ENCODE measurements at places on chromosomes 4 and X.

DNA sequence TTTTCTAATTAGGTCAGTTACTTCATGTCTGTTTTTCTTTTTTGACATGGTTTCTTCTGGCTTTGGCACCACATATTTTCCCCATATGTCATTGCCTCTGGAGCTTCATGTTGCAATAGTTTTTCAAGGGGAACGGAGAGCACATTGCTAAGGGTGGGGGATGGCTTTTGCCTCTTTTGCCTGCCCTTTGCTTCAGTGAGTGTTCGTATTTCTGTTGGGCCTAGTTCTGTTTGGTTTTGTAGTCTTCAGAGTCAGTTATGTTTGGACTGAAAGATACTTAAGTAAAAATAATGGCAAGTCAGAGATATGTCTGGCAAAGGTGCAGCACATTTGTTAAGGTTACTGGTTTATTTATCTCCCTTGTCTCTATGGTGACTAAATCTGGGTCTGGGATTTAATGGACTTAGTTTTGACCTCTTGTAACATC lies 29.1 kb downstream of the FHL1 start:
- peak; percentile 92 for DNase-seq

DNA sequence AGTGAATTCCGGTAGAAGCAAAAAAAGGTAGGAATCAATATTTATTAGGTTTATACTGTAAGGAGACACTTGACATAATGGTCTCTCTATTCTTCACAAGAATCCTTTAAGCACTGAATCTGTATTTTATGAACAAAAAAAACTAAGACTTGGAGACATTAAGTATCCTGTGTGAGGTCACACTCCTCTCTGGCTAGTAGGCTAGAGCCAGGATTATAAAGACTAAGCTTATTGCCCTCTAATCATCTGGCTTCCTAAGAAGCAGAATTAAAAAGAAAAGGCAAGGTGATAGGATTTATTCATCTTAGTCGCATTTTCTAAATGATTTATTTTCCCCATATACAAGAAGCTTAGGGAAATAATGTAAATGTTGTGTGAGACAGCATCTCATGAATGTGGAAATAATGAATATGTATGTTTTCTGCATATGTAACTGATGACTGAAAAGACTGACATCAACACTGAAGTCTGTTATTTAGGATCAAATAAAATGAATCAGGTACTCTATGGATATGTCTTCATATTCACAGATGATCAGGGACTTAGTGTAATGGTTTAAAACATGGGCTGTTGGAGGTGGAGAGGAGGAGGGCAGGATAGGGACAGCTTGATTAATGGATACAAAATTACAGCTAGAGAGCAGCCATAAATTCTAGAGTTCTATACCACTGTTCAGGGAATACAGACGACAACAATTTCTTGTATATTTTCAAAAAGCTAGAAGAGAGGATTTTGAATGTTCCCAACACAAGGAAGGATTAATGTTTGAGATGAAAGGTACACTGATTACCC lies 30.4 kb upstream of the PRKG2 start:
- DNase-seq = no peak

GRCh38 chrX:156001001-156001666 lies 3.6 kb downstream of the IL9R start:
- no peak for DNase-seq

DNA sequence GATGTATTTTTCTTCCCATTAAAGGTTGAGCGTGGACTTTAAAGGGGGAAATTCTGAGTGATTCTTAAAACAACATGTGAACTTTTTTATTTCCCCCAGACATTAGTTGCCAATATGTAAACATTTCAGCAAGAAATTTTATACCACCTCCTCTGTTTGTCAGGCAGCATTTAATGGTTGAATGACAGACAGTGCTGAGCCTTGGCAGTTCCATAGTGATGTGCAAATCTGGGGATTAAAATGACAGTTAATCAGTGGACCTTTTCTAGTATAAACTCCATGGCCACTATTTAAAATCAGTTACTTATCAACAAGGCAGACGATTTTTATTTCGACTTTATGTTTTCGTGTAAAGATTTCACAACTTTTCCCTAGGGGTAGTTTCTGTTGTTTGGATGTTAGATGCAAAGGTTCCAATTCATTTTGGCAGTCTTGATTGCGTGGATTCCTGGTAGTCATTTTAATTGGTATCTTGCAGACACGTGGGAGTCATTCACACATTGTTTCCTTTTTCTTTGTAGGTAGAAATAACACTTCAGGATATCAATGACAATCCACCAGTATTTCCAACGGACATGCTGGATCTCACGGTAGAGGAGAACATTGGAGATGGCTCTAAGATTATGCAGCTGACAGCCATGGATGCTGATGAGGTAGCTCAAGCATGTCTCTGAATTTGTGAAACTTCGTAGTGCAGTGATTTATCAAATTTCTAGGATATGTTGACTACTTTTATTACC lies 83.7 kb downstream of the FAT4 start:
- DNase-seq = no peak

DNA sequence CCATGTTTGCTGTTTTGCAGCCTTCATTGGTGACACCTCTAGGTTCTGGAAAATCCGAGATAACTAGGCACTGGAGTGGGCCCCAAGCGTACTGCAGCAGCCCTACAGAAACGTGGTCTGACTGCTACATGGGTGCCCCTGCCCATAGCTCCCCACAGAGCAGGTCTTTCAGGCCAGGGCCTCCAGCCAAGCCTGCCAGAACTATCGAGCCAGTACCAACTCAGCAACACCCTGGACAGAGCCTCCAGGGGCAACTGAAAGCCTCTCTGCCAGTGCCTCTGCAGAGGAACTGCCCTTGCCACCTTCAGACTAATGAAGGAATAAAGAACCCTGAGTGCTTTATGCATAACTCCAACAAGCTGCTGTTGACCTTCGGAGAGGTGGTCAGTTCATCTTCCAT lies 111.1 kb upstream of the PPP3CA start:
- DNase-seq = no peak

DNA sequence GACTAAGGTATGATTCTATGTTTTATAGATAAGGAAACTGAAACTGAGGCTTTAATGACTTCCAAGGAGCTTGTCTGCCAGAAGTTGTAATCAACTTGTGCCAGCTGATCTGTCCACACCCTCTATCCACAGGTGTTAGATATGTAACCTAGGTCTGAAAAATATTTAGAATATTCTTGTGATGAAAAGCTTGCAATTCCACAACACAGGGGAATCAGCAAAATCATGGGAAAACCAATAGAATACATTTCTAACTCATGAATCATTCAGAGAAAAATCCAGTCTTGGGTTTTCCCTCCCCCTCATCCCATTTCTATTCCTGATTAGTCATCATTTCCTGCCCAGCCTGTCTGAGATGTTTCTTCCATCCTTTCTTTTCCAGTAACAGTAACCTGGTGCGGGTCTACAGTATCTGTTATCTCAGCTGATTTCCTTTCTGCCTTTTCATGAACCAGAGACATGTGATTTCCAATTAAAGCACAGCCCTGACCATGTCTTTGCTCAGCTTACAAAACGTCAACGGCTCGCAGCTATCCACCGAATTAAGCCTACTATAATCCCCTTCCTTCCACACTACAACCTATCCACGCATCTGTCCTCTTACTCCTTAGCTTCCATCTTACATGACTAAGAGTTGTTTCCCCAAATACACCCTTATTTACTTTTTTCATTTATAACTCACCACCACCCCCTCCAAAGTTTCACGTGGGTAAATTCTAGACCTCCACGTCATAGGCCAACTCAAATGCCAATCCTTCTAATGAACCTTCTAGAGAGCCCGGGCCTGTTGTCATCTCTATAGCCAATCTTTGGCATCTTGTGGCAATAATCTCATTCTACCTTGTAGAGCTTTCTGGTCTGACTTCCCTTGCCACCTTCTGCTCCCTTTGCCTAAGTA lies 961 bp upstream of the NOCT start:
- peak; percentile 96 for DNase-seq

DNA sequence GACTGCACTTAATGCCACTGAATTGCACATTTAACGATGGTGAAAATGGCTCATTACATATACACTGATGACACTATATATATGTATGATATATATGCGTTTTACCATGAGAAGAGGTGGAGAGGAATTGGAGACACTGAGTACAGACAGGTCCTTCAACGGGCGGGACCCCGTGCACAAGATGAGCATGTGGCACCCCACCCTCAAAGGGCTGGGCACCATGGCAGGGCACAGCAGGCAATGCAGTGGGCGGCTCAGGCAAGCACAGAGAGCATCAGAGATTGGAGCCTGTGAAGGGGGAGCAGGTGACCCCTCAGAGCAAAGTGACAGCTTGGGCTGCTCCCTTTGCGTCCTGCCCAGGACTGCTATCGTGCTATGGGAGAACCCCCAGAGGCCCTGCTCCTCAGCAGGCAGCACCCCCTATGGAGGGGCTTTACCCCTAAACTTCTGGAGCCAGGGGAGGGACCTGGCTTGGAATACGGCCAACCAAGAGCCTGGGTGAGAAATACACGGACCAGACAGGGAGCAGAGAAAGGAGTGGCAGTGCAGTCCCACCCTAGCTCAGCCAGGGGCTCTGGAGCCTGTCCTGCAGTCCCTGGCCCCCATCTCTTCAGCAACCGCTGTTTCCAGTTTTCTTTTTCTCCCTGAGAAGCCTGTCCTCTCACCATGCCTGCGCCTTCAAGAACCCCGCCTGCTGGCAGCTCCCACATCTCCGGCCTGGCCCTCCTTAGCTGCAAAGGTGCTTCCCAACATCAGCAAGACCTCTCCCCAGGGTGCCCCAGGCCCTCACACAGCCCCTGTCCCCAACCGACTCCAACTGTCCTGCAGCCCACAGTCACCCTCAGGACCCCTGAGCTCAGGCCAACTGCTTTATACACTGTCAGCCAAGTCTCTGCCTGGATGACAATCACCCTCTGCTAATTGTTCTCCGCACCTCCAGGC lies 10.5 kb downstream of the SLC6A8 start:
- no peak for DNase-seq
